Hippocampal formation (tissue), 2 donors: ENCODE measurements at places on chromosomes 5 and 9.

DNA sequence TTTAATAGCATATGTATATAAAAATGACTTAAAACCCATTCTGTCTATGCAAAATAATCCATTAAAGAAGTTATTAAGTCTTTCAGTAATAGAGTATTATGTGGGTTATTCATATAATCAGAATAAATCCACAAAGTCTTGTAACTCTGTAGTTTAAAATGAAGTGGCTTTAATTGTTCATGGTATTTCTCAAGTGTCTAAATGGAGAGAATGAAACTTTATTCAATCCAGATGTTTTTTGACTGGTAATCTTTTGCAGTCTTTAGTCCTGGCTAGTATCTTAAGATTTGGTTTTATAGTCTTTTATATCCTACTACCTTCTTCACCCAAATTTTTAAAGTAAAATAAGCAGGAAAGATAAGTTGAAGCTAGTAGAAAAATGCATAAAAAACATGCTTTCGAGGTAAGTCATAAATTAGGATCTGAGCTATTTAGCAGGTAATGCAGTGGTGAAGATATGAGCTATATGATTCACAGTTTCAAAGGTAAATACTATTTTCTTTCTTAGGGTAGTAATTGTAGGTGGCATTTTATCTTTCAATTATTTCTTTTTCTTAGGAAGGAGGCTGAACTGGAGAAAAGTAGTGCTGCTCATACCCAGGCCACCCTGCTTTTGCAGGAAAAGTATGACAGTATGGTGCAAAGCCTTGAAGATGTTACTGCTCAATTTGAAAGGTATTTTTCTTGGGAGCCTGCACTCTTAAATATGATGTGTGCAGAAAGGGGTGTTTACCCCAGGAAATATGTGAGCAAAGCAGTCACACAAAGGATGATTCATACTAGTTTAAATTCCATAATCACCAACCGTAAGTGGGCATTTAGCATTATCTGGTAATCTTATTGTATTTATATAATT is 17.9 kb downstream of the HMMR start:
- no peak for DNase-seq

DNA sequence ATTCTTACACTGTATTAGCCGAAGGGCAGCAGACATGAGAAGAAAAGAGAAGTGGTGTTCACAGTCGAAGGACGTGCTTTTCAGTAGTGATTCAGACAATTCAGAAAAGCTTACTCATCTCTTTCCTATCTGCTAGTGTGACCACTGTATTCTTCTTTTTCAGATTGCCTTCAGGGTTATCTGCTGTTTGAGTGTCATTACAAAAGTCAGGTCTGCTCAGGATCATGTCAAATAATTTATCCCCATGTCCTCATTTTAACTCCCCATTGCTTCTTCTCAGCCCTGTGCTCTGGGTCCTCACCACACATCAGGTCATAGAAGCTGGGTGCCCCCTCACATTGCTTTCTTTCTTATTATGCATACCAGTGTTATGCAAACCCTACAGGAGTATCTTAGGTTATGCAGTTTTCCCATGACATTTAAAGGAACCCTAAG is 394.0 kb downstream of the CETN3 start:
- DNase-seq = no peak

- DNase-seq = no peak
Measured at GRCh38 chr5:61292062-61292657, 39.9 kb upstream of the ZSWIM6 start.

- no peak for DNase-seq
Measured at GRCh38 chr5:16897284-16897704, 38.8 kb downstream of the MYO10 start.

DNA sequence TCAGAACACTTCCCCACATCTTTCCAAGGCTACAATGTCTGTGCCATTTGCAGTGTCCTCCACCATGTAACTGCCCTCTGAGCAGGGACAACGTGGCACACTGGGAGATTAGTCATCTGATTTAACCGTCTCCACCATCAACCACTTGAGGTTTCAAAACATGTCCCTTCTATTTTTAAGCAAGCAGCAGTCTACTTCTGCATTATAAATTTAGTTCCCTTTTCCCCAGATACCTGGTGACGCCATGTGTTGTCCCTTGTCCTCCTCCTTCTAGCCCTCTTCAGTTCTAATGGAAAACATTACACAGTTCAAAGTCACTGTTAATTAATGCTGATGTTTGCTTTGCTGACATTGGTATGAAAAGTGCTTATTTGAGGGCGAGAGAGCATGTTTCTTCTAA is 52.8 kb downstream of the ATP10B start:
- DNase-seq = no peak

GRCh38 chr9:15304632-15305031 is 2.4 kb downstream of the TTC39B start:
- DNase-seq = no peak

GRCh38 chr5:123157791-123158581 is 68.9 kb downstream of the PRDM6 start:
- no peak for DNase-seq

GRCh38 chr9:96246267-96246671 is 55.7 kb downstream of the HSD17B3 start:
- no peak for DNase-seq

DNA sequence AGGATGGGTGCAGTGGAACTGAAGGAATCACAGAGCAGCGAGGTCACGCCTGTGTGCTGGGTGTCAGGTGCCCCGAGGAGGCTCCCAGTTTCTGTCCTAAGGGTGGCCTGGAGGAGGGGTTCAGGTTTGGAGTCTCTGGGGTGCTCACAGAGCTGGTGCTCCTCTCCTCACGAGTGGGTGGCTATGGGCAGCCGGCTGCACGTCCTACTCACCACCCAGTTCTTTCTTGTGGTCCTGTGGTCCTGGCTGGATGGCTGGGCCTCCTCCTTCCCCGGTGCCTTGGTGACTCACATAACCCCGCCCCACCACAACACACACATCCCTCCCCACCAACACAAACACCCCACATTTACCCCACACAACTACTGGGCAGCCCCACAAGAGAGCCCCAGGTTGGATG is 9.9 kb upstream of the PTGS1 start:
- DNase-seq = no peak

DNA sequence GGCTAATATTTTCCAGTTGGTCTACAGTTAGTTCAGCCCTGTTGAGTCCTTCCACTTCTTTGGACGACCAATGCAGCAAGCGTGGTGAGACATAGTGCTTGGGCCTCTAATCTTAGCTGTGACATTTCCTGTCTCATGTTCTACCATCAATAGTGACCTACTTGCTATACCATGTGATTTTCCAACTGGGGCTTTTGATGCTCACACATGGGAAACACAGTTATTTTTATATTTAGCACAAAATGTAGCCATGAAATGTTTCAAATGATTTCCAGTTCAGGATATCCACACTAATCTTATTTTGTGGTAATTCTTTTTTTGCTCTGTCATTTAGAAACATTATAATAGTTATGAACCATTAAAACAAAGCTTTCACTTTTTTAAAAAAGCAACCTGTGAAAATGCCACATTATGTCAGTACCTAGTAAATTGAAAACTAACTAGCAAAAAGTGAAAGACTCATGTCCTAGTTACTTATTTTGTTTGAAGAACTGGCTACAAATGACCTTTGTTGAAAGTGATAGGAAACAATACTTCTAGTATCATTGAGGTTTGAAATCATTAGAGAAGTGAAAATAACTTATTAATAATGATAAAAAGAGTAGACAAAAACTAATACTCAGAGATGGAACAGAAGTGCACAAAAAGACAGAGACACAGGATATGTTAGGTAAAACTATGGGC is 18.3 kb downstream of the MARCHF3 start:
- DNase-seq = no peak
